ENCODE measurements at places on chromosomes 7 and 10. TPM values are rescaled to one million over a fixed set of nuclear protein-coding genes. Genes with fewer than 3 reads are reported as not detected.

The LDB3 gene
- total RNA-seq = 0.04 TPM

The CYP26C1 gene
- total RNA-seq = not detected

The GPR15LG gene
- not detected for total RNA-seq

The PIP gene
- total RNA-seq = not detected

The SFTPA2 gene
- total RNA-seq = not detected

The CFTR gene
- total RNA-seq = not detected

The HMX2 gene
- 0.15 TPM for total RNA-seq

The UCMA gene
- not detected for total RNA-seq

The TEX36 gene
- not detected for total RNA-seq

The COX15 gene
- total RNA-seq = 35.3 TPM

The ERVW-1 gene
- not detected for total RNA-seq

The BAMBI gene
- total RNA-seq = 18.9 TPM

All from A549 treated with DMSO at 1 μM for 4 hours (cell line).